ENCODE measurements at places on chromosomes 4 and X.

- no peak for DNase-seq
These were observed 189.8 kb upstream of the ANK2 start for GRCh38 chr4:112859456-112860184.

GRCh38 chr4:54719378-54719777 is 61.6 kb downstream of the KIT start:
- DNase-seq = no peak

- no peak for DNase-seq
These were observed 1026.9 kb upstream of the SLIT2 start for GRCh38 chr4:19224820-19225219.

GRCh38 chr4:111748157-111748556 is 397.1 kb upstream of the FAM241A start:
- DNase-seq = peak; percentile 47

GRCh38 chrX:154710309-154710708 is 40.6 kb downstream of the GAB3 start:
- DNase-seq = peak; percentile 44

GRCh38 chrX:40831750-40832149 is 96.4 kb upstream of the MED14 start:
- DNase-seq = no peak

GRCh38 chrX:79366873-79367749 is at the start of gene ITM2A:
Gene ITM2A (minus strand): TSS chrX:79367334. CDS start chrX:79367215, 119 bp downstream.
- DNase-seq = peak; percentile 15

GRCh38 chr4:133320576-133321170 is 171.6 kb downstream of the PCDH10 start:
- DNase-seq = no peak

- peak; percentile 59 for DNase-seq
These were observed 64.1 kb downstream of the QDPR start for GRCh38 chr4:17447675-17448298.

DNA sequence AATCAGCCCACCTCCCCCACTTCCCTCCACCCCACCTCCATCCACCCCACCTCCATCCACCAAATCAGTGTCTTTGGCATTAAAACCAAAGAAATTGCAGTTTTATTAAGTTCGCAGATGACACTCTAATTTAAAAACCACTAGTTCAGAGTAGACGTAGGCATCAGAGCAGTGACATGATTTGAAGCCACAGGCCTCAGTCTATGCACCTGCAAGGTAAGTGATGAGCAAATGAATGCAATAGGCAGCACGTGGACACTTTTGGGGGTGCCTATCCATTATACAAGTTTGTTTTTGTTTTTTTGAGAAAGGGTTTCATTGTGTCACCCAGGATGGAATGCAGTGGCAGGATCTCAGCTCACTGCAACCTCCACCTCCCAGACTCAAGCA is 88.0 kb upstream of the TRIM2 start:
- no peak for DNase-seq

- DNase-seq = no peak
These were observed 2068.9 kb downstream of the PCDH7 start for GRCh38 chr4:32789026-32789608.

DNA sequence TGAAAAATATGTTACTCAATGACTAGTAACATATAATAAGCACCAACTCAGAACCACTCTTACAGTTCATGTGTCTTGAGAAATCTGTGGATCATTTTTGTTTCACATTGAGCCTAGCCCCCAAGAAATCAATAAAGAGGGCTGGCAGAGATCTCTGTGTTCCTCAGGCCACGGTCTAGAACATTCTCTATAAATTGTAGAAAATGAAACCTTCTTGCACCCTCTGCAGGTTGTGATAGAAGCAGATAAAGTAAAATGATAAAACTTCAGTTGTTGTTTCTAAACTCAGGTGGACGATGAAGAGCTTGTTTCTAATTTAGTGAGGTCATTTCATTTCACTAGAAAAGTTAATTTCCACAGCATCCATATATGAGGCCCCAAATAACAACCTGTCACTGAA is 182.7 kb downstream of the KIT start:
- DNase-seq = no peak

DNA sequence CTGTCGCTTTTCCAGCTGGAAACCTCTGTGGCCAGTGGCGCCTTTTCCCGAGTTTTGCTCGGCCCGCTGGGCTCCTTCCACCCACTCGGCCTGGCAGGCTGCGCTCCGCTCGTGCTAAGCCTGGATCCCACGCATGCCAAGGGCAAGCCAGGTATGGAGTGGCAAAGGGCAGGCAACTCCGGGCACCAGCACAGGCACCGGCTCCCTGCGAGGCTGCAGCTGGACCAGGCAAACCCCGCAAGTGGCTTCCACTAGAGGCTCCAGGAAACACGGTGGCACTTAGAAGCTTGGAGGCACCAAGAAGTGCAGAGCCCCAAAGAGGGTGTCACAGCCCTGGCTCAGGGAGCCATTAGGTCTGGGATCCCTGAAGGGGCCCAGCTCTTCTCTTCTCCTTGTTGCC is 59.5 kb downstream of the PPA2 start:
- no peak for DNase-seq

Data from H1 (cell line).